ENCODE measurements at places on chromosomes 2 and 18. TPM values are rescaled to one million over a fixed set of nuclear protein-coding genes. Genes with fewer than 3 reads are reported as not detected.

- no peak overlapping the region for H3K27ac ChIP-seq
- no peaks in the 10 kb centered on the region for H3K4me1 ChIP-seq
- DNase-seq: no peak
- H3K4me3 ChIP-seq: no peak overlapping the region
These were observed 15.3 kb upstream of the ALLC start for GRCh38 chr2:3642521-3643215.

DNA sequence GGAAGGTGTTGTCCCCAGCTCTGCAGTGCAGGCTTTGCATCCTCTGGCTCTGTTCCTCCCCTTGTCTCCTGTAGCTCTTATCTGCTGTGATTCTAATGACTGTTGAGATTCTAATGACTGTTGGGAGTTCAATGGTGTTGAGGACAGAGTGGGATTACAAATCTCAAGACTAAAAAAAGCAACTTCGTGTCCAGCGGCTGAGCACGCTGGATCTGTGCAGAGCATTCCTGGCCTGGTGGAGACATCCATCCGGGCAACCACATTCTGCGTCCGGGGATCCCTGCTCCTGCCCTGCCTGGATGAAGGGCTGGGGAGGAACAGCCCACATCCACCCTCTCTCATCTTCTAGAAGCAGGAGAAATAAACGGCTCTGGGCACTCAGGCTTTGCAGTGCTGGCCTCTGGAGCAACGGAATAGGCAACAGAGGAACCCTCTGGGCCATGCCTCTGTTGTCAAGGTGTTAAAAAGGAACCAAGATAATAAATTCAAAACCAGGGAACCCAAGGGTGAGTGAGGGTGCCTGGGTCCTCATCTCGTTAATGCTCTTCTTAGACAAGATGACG, 106.7 kb upstream of the ASB18 start:
- no peaks in the 10 kb centered on the region for H3K4me1 ChIP-seq
- DNase-seq: no peak
- no peaks in the 10 kb centered on the region for H3K27me3 ChIP-seq
- no peak overlapping the region for H3K27ac ChIP-seq

GRCh38 chr18:75482880-75483279, 55.4 kb upstream of the SMIM21 start:
- DNase-seq: no peak
- H3K27ac ChIP-seq: no peak overlapping the region
- no peaks in the 10 kb centered on the region for H3K4me1 ChIP-seq

DNA sequence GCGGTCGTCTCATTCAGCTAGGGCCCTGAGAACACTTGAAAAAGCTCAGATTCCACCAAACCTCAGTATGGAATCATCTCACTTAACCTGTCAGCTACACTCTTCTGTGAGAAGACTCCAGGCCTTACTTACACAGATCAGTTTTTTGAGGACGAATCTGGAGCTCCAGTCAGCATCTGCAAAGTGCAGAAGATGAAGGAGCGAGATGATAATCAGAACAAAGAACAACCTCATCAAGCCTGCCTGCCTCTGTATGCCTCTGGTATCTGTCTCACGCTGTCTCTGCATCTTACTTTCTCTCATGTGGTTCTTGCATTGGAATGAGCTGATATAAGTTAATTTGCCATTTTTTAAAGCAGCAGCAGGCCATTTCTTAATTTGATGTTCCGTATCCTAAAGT, 444.1 kb upstream of the LRATD1 start:
- no peak overlapping the region for H3K4me3 ChIP-seq
- no peak for DNase-seq
- H3K27me3 ChIP-seq: no peaks in the 10 kb centered on the region
- H3K36me3 ChIP-seq: no peaks in the 10 kb centered on the region
- H3K4me1 ChIP-seq: no peaks in the 10 kb centered on the region

Gene GALNT5
- 0.06 TPM for polyA plus RNA-seq

Gene HDHD2
- polyA plus RNA-seq: 46.2 TPM

Gene CHRND
- not detected for polyA plus RNA-seq

DNA sequence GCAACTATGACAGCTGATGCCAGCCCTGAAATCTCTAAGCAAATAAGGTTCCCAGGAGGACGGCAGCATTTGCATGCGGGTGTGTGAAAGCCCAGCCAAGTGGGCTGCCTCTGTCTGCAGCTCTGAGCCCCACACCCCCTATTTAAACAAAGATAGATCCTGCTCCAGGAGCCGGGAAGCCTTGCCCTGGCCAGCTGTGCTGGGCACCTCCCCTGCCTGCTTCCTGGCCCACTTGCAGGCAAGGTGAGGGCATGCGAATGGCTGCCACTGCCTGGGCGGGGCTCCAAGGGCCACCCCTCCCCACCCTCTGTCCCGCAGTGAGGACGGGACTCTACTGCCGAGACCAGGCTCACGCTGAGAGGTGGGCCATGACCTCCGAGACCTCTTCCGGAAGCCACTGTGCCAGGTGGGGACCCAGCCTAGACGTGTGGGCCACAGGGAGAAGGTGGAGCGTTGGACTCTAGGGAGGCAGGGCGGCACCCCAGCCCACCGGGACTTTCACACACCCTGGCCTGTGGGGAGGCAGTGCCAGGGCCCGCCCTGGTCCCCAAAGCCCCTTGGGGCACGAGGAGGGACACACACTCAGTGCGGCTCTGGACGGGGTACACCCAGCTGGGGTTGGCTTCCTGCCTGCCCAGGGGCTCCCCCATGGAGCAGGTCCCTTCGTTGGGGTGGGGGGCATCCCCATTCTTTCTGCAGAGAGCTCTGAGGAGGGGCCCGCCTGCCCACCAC, at the start of gene ANO7:
ANO7 (plus strand) TSS at position 317 of the 732 bp plus-strand sequence. CDS start 1,387 bp downstream, outside the sequence.
- no peaks in the 10 kb centered on the region for H3K4me1 ChIP-seq
- H3K4me3 ChIP-seq: no peak within 1 kb of the TSS
- no peak within 1 kb of the TSS for H3K27ac ChIP-seq
- H3K27me3 ChIP-seq: no peaks in the 10 kb centered on the region
- DNase-seq: no peak

GRCh38 chr2:1690056-1690775, 54.1 kb downstream of the PXDN start:
- no peak overlapping the region for H3K4me3 ChIP-seq
- DNase-seq: no peak
- H3K36me3 ChIP-seq: no peaks in the 10 kb centered on the region
- H3K27me3 ChIP-seq: no peaks in the 10 kb centered on the region
- no peaks in the 10 kb centered on the region for H3K4me1 ChIP-seq
- no peak overlapping the region for H3K27ac ChIP-seq

Measured in kidney (tissue), 22 donors.